ENCODE measurements at places on chromosomes 6 and 20.

- no peak for DNase-seq
Measured at GRCh38 chr20:51943761-51944160, 141.4 kb upstream of the SALL4 start.

GRCh38 chr6:79713701-79714322 is 82.7 kb downstream of the SH3BGRL2 start:
- DNase-seq = no peak

- DNase-seq = no peak
Measured at GRCh38 chr6:55180258-55180657, 5.9 kb downstream of the HCRTR2 start.

- no peak for DNase-seq
Measured at GRCh38 chr20:17138237-17138636, 88.6 kb upstream of the PCSK2 start.

GRCh38 chr20:4607287-4607713 is 114.4 kb upstream of the PRND start:
- DNase-seq = peak; percentile 61

DNA sequence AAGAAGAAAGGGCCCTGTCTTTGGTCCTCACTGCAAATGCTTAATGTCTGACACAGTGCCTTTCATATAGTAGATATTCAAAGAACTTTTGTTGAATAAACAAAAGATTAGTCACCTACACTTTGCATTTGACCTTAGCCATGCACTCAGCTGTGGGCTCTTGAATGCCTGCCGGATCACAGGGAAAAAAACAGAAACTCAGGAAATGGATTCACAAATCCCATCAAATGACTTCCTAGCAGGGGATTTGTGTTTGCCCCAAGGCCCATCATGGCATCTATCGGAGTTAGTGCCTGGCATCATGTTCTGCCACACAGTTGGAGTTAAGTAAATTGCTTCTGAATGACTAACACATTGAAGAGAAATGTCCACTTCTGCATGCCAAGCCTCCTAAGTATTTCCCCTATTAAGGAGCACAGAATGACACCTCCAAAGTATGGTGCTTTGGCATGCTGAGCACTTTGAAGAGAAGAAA is 72.3 kb upstream of the DST start:
- no peak for DNase-seq
